ENCODE measurements at places on chromosomes 13 and 19.
A peak's percentile ranks its signal among the peaks of the same experiment; 100 is the strongest.

DNA sequence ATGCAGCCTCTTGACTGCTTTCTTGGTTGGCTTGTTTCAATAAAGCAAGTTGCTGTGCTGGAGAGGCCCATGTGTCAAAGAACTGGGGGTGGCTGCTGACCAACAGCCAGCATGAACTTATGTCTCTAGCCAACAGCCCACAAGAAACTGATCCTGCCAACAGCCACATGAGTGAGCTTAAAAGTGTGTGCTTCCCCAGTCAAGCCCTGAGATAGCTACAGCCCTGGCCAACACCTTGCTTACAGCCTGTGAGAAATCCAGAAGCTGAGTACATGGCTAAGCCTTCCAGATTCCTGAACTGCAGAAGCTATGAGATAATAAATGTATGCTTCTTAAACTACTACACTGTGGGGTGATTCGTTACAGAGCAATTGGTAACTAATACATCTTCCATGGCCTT lies 38.9 kb upstream of the IPO5 start:
- peak; percentile 90 for DNase-seq

DNA sequence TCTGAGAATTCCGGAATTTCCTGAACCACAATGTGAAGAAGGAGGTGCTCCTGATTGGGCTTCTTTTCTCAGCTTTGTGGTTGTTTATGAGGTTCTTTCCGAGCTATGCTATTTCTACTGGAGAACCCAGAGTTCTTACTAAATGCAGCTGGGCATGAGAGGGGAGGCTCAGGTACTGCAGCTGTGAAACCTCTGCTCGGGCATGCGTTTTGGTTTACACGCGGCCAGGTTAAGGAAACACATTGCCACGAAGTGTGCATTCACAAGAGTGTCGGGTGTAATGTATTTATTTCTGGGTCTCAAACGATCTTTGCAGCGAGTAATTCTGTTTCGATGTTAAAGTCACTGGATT lies 661 bp upstream of the MIR17HG start:
- peak; percentile 27 for DNase-seq

DNA sequence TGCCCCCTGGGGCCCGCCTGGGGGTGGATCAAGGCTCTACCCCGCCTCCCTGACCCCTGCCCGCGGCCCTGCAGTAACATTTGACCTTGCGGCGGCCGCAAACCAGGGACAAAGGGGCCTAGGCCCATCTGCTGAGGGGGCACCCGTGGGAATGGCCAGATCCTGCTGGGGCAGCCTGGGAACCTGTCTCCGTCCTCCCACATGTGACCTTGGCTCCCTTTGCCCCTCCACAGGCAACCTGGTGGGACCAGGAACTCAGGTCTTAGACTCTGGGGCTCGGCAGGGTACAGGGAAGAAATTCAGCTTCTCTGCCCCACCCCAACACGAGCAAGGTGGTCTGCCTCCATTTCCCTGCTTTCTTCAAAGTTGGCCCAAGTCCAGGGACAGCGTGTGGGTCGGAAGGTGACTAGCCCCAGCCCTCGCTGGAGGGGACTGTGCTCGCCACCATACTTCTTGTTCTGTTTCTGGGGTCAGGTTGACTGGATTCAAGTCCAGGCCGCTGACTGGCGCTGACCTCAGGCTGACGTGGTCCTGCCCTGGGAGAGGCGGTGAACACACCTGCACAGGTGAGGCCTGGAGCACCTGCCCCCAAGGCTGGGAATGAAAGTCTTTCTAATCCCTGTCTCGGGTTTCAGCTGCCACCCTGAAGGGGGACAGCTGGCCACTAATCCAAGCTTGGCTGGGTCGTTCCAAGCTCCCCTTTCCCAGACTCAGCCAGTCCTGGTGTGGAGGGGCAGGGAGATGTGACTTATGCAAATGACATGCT lies 2.5 kb upstream of the NR2F6 start:
- no peak for DNase-seq

- DNase-seq: no peak
These were observed 537 bp downstream of the NAT14 start for GRCh38 chr19:55485439-55486011.

DNA sequence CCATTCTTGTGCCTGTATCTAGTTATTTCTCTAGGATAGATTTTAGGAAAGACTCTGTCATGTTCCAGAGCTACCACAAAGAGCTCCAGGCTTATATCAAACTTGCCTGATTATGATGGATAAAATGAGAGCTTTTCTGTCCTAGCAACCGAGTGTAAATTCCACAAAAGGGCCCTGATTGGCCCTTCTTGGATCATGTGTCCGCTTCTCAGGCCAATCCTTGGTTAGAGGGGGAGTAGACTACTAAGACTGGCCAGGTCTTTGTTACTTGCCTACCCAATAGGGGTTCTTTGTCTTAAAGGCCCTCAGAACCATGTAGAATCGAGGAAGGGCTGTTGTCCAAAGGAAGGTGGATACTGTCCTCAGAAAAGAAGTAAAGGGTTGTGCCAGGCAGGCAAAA lies 2.4 kb downstream of the DHX34 start:
- DNase-seq: peak; percentile 71

DNA sequence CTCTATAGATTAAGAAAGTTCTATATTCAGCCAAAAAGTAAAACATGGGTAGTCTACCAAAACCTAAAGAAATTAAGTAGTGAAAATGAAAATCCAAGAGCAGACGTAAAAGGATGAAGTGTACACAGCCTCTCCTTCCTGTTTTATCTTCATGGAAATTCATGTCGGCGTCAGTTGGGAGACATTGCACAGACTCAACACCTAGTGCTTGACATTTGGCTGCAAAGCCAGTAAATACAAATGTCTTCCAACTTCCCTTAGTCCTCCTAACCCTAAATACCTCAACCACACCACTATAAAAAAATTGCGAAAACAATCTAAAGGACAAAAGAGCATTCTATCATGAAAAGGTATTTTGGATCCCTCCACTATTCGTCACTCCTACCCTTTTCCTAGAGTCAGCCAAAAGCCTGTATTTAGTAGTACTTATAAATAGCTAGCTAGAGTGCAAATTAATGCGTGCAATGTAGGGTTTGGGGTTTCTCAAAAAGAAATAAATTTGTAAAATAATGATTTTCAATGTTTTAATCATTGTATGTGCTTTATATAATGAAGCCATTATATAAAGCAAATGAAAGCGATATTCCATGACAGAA lies 56.4 kb upstream of the TRPC4 start:
- no peak for DNase-seq

GRCh38 chr13:21237081-21237480 lies 60.6 kb downstream of the MRPL57 start:
- no peak for DNase-seq

DNA sequence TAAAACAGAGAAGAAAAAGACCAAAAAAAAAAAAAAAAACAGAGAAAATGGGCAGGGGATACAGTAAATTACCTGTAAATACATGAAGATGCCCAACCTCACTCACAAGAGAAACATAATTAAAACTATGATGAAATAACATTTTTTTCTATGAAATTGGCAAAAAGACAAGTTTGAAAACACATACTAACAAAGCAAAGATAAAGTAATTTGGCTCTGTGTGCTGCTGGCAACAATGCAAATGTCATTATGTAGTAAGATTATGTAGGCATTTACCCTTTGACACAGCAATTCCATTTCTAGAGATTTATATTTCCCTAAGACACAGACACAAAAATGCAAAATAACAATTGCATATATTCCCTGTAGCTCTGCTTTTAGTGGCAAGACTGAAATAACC lies 20.2 kb downstream of the ZC3H13 start:
- DNase-seq: no peak

GRCh38 chr13:26280295-26280694 lies 26.4 kb downstream of the CDK8 start:
- DNase-seq: peak; percentile 75

DNA sequence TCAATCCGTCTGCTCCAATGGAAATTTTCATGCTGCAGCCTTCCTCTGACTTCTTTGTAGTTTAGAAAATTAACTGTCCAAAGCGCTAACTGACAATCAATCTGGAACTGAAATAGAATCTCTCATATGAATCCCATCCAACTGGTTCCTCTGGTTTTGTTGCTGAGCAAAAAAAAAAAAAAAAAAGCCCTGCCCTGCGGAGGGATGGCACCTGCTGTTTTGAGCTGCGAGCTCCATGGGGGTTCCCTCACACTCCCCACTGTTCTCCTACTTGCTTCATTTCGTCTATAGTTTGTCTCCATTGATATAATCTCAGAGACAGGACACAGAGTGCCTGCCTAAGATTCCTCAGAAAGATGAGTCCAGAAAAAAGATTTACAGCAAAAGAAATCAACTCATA lies 33.4 kb downstream of the FAAP24 start:
- DNase-seq: no peak

DNA sequence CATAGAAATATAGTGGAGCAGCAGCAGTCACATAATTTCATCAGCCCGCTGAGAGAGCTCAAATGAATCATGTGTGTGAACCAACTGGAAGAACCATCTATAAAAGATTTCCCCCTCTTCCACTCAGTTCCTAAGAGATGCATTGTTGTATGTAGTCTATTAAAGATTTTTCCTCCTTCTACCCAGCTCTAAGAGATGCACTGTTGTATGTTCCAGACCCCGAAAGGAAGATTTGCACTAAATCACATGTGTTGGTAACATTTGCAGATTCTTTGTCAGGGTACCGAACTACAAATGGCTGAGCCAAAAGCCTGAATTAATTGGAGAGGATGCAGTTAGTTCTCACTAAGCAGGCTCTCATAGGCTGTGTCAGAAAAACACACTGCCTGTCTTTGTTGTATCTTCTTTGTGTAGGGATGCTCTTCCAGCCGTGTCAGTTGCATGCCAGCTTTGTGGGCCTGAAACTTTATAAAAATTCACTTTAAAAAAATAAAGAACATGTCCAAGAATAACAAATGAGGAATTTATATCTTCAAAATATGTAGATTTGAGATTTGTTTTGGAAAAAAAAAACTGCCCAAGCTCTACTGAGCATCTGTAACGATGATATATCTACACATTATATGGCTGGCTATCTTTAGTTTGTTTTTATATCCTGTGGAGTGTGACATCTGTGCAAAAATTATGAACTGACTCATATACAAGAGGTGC lies 223.1 kb downstream of the MZT1 start:
- DNase-seq: peak; percentile 55

GRCh38 chr13:82947683-82948082 lies 934.6 kb downstream of the SLITRK1 start:
- peak; percentile 11 for DNase-seq

DNA sequence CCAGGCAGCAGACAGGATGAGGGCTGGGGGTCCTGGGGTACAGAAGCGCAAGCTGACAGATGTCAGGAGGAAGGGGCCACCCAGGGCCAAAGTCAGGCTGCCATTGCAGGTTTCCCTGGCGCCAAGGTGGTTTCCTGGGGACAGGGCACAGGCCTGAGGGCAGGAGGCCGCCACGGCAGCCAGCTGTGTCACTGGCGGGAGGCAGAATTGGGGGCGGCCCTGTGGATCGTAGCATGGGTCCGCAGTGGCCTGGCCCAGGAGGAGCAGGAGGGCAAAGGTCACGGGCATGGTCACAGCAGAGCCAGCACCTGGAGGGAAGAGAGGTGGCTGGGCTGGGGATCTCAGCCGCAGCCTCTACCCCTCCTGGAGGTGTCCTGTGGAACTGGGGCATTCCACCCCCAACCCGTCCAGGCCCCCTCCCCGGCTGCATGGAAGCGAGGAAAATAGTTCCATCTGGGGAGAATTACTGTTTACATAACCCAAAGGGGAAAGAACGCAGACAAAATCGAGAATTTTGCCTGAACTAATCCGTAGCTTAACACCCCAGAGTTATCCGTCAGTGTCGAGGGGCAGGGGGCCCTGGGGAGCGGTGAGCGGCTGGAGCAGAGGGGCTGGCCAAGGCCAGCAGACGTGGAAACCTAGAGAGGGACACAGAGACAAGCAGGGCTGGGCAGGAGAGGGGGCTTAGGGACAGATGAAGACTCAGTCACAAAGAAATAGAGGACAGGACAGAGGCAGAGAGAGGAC lies 1.9 kb downstream of the NTN5 start:
- DNase-seq: no peak

DNA sequence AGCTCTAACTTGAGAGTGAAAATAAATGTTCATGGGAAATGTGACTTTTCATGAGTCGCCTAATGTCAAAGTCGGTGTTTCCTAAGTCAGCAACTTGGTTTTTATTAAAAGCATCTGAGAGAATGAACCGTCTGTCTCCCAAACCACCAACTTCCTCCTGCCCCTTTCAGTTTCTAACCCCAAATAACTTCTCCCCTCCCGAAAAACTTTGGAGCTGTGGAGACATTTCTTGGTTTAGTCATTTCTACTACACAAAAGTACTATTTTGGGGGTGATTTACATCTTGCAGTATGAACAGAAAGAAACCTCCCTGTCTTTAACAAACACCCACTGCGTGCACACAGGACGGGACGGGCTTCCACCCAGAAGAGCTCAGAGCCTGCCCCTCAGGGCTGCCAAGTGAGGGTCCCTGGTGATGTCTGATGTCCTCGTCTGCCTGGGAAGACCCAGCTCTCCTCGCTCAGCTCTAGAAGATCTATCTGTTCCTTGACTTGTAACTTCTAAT lies 65.0 kb downstream of the RASA3 start:
- no peak for DNase-seq

DNA sequence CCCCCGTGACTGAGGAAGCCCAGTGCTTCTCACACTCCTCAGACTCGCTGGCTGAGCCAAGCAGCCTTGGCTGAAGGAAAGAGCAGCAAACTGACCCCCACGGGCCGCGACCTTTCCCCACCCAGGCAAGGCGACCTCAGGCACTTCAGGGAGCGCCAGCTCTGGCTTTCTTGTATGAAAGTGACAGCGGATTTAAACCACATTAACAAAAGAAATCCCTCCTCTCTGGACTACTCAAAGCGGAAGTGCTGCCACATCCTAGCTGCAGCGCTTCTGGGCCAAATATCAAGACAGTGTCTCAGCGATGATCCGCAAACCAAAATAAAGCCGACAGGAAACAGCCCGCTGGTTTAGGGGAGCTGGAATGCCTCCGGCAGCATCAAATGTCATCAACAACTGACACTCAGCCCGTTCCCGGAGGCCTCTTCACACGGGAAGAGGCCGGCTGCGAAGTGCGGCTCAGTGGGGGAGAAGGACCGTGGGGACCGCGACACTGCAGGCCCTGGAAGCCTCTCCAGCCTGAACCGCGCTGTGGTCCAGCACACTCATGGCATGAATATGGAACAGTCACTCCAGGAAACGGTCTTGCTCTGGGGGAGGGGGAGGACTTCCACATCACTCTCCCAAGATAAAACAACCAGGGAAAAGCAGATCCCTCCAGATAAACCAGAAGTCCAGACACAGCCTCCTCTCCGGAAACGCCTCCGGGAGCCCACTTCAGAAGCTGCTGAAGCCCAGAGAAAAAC lies 1.4 kb downstream of the RASA3 start:
- DNase-seq: peak; percentile 91

DNA sequence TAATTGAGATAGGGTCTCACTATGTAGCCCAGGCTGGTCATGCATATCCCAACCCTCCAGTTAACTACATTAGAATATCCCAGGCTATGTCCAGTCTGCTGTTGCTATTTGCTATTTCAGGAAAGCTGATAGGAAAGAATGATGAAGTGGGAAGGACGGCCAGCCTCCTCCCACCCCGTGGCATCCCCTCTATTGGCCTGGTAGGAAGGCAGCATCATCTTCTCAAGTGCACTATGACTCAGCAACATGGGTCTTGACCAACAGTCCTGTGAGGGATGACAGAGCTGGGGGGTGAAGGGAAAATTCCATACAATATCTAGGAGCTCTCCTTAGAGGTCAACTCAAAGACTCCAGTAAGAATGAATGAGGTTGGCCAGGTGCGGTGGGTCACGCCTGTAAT lies 48.0 kb upstream of the ABCC4 start:
- peak; percentile 21 for DNase-seq
